ENCODE measurements at places on chromosomes 4 and X.

DNA sequence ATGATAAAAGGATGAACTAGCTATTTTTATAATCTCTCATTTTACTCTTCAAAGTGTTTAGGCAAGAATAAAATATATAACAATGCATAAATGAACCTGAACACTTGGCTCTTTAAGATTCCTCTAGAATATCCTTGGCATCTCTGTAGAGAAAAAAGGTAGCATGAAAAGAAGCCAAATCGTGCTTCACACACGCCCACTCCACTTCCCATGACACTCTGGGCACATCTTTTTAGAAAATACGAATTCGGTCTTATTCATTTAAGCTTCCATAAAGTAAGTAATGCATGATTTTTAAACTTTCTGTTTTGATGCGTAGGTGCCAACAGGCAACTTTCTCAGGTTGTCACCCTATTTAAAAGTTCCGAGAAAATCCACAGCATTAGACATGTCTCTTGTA lies 73.6 kb upstream of the SORBS2 start:
- no peak for DNase-seq

GRCh38 chrX:73965833-73966232 lies 338.1 kb upstream of the ZCCHC13 start:
- DNase-seq, result no peak

GRCh38 chr4:87116231-87116630 lies 104.2 kb downstream of the KLHL8 start:
- no peak for DNase-seq

DNA sequence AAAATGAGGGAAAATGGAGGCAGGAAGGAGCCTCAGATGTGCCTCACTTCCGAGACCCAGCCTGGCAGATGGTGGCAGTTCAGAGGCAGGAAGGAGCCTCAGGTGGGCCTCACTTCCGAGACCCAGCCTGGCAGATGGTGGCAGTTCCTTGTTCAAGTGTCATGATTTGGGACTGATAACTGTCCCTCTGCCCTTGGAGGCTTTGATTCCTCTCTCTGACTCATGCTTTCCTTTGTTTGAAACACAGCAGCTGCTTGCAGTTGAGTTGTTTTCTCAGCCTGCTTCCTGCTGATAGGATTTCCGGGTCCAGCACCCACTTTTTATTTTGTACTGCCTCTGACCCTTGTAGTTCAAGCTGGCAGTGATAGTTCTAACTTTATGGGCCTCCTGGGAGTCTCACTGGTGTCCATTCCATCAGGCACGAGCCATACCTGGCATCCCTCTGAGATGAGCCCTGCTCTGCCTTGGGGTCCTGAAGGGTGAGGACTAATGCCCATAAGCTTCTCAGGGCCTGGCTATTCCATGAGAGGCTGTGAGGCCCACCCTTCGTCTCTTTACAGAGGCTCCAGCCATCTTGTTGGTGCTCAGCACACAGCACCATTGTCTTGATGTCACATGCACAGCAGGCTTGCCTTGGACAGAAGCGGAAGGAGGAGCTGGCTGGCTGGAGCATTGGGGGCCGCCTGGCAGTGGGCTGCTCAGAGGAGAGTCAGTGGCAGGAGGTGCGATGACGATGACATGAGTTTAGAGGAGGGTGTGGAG lies 13.0 kb downstream of the RGS12 start:
- no peak for DNase-seq

DNA sequence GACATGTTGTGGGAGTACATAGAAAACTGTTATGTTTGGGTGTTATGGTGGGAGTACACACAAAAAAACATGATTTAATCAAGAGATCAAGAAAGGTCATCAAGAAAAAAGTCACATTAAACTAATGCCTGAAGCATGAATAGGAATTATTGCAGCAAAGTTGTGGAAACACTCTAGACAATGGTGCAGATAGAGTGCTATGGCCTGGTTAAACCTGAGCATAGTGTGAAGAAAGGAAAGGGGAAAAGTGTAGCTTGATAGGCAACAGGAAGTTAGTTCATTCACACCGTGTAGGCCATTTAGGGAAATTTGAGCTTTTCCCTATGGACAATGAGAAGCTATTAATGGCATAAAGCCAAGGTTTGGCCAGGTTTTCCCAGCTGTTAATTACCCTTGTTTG lies 162.1 kb upstream of the EMCN start:
- no peak for DNase-seq

GRCh38 chrX:39855748-39856129 lies 242.0 kb downstream of the BCOR start:
- DNase-seq, result peak; percentile 34

- DNase-seq, result no peak
Observed at GRCh38 chrX:77628294-77629025, 157.6 kb downstream of the ATRX start.

- DNase-seq, result no peak
Observed at GRCh38 chr4:3372933-3373465, 68.8 kb upstream of the HGFAC start.

DNA sequence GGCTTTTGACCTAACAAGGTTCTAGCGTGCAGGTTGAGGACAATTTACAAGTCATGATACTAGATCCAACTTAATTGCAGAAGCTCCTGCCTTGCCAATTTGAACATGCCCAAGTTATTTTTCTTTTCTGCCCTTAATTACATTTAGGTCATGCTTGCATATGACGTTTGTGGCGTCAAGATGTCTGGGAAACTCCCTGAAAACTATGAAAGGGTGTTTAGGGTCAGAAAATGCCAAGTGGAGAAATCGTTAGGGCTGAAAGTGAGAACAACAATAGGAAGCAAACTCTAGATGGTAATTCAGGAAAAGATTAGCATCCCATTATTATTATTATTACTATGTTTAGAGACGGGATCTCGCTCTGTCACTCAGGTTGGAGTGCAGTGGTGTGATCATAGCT lies 38.2 kb upstream of the PLAC8 start:
- DNase-seq, result no peak

Data from stimulated activated CD4-positive, alpha-beta T cell treated with anti-CD3 and anti-CD28 coated beads, TNF-alpha, amount 100 ng/mL, for 4 hours (primary cell).